ENCODE measurements at places on chromosomes 6 and 20. TPM values are rescaled to one million over a fixed set of nuclear protein-coding genes. Genes with fewer than 3 reads are reported as not detected.
A peak's percentile ranks its signal among the peaks of the same experiment; 100 is the strongest.

DNA sequence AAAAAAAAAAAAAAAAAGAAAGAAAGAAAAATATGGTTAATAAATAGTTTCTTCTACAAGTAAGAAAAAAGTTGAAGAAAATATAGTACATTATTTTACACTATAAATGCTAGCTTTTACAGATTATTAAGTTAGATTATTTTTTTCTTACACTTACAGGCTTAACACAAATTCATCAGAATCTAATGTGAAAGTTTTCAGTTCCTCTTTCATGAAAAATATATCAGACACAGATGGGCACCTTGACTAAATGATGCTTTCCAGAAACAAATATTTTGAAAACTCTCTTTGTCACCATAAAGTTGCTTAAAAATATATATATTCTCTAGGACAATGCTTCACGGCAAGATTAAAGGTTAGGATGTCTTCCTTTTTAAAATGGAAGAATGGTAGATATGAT lies 321.8 kb upstream of the HSF2 start:
- DNase-seq, result no peak

GRCh38 chr6:152004036-152004566 lies 196.6 kb downstream of the ESR1 start:
- DNase-seq, result peak; percentile 35

The PXMP4 gene
- 6.7 TPM for total RNA-seq

- DNase-seq, result no peak
Measured at GRCh38 chr20:47454298-47455132, 47.2 kb upstream of the NCOA3 start.

DNA sequence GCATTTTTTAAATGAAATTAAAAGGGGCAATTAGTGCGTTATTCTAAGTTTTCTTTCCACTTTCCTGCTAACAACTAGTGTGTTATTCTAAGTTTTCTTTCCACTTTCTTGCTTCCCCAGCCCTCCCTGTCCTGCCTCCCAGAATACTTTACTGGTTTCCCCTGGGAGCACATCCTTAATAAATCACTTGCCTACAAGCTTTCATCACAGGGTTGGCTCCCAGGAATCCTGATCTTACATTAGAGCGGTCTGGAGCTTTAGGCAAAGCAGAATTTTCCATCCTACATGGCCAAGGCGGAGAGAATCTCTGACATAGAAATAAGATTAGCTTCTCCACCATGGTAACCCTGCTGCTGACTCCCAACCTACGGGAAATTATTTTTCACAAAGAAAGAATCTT lies 150.4 kb downstream of the BFSP1 start:
- DNase-seq, result no peak

DNA sequence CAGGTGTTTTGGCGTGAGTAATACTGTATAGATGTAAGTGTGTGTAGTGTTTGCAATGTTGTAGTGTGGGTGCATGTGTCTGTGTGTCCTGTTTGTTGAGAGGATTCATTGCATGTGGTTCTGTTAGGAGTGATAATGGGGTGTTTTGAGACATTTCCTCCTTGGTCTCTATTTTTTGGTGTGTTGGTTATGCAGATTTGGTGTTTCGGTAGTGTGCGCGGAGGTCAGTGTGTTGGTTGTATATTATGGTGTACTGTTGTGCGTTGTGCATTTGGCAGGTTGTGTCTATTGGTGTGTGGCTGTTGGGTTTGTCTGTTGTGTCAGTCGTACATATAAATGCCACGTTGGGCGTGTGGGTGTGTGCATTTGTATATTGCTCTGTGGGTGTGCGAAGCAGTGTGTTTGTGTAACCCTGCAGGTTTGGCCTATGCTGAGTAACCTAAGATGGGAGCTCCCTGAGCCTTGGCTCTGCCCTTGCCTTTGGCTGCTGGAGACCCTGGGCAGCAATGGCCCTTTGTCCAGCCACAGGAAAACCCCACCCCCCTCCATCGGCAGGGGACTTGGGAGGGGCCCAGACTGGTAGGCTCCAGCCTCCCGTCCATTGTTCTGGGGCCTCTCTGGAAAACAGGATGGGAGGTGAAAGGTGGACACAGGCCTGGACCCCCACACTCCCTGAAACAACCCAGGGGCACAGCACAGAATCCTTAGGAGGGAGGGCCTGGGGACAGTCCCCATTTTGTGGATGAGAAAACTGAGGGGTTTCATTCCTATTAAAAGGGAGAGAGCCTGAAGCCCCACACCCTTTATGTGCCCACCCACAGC lies 10.3 kb upstream of the ID1 start:
- no peak for DNase-seq

GRCh38 chr20:31781945-31782344 lies 37.2 kb upstream of the MYLK2 start:
- DNase-seq, result no peak

The SOX18 gene
- not detected for total RNA-seq

The CCR6 gene
- not detected for total RNA-seq

GRCh38 chr6:109182578-109182977 lies 87.3 kb downstream of the CEP57L1 start:
- no peak for DNase-seq

DNA sequence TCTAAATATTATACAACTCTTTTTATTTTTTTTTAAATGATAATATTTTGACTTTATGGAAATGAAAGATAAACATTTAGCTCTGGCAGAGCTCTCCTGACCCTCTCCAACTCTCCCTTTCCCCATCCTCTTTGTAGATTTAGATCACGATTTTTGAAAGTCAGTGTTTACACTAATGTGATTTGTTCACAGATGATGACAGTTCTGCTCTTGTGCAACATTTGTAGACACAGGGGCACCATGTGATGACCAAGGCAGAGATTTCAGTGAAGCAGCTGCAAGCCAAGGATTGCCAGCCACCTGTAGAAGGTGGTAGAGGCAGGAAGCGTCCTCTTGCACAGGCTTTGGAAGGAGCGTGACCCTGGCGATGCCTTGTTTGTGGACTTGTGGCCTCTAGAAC lies 483.2 kb downstream of the QKI start:
- no peak for DNase-seq

- no peak for DNase-seq
Measured at GRCh38 chr6:149089510-149089909, 228.0 kb upstream of the TAB2 start.

- DNase-seq, result no peak
Measured at GRCh38 chr6:151136141-151136755, 103.5 kb upstream of the AKAP12 start.

- peak; percentile 23 for DNase-seq
Measured at GRCh38 chr6:105510746-105511145, 107.9 kb upstream of the PREP start.

- DNase-seq, result no peak
Measured at GRCh38 chr6:135985471-135985870, 134.0 kb downstream of the PDE7B start.

The VWA7 gene
- total RNA-seq, result 0.34 TPM

DNA sequence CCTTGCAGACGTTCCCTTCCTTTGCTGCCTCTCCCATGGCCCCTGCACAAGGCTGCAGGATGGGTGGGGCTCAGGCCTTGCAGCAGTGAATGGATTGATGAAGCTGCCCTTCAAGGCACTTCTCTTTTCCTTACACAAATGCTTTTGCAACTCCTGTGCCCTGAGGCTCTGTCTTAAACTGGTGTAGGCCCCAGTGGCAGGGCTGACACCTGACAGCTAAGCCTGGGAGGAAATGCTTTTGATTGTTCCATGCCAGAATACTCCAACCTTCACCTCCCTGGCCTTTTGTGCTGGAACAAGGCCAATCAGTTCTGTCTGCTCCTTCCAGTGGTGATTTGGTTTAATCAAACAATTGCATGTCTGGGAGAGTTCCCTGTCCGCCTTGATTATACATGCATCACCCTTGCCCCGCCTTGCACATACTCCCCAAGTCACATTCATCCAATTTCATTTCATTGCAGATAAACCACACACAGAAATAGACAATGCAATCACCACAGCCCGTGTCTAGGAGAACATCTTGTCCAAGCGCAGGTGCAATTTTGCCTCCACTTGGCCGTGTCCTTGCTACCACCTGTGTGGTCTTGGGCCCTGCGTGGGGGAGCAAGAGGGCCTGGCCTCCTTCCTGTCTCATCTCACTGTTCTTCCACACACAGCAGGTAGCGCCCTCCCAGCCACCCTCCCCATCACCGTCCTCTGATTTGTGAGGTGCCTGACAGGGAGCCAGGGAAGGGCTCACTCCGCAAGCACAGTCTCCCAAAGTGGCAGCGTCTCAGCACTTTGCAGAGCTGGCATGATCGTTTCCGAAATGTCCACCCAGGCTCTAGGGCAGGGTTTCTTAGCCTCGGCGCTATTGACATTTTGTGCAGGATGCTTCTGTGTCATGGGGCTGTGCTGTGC lies 120.4 kb downstream of the CDH26 start:
- DNase-seq, result no peak

GRCh38 chr6:89554106-89554505 lies 84.4 kb downstream of the LYRM2 start:
- no peak for DNase-seq

The CFB gene
- 0.92 TPM for total RNA-seq

- no peak for DNase-seq
Measured at GRCh38 chr6:155261111-155261900, 2.5 kb upstream of the CLDN20 start.

- no peak for DNase-seq
Measured at GRCh38 chr20:45044084-45044573, 56.8 kb downstream of the KCNS1 start.

The RAET1L gene
- 1.1 TPM for total RNA-seq

DNA sequence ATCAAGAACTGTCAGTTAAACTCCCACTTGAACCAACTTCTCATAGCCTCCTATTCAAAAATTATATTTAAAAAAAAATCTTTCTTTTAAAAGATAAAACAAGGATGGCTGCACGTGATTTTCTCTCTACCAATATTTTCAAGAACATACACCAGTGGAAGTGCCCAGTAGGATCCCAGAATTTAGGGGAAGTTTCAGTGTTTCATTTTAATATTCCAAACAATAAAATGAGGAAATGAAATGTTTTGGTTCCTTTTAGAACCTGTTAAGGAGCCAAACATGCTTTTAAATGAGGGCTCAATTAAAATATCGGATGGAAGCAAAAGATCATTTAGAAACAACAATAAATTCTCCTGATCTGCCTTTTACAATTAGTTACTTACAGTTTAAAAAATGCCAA lies 26.4 kb upstream of the PRELID3B start:
- no peak for DNase-seq

DNA sequence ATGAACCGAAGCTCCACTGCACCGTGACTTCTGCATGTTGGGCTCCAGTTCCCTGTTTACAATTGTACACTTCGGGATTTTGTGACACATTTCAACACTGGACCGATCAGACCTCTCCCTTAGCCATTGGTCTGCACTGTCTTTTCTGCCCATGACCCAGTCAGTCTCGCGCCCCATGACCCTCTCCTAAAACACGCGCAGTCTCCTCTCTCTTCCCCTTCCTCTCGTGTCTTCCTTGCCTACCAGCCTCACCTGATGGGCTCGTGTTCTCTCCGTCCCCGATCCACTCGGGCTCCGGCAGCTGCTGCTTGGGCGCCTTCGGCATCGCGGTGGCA lies 535 bp upstream of the ABCF1 start:
- no peak for DNase-seq

The SIRPB1 gene
- total RNA-seq, result 1.1 TPM

DNA sequence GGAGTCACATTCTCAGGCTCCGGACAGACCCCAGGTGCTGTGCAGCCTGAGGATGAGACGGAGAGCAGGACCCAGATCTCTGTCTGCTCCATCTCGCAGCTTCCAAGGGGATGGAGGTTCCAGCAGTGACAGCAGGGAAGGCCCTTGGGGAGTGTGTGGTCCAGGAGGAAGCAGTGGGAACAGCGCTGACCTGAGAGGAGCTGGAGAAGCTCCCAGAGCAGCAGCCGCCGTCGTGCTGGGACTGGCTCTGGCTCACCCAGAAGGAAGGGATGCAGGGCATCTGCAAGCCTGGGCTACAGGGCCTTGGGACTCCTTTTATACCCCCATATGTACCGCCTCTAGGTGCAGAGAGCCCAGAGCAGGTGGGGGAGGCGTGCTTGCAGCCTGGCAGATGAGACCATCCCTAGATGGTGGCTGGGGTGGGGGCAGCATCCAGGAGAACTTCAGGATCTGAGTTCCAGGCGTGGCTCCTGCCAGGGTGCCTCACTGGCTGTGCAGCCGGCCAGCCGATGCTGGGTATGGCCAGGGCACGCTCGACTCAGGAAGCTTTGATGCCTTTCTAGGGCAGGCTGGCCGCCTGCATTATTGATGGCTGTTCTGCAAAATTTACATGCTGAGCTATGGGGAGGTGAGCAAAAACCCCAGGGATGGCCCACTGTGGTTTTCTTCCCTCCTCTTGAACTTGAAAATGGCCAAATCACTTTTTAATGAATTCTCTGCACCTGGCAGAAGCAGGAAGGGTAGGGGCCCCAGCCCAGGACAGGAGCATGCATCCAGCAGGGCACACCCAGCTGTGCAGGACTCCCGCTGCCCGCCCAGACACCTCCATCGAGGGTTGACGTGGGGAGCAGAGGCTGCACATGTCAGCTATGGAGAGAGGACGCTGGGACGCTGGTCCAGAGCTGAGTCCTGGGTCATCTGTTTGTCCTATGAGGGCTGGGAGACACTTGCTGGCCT lies 179.6 kb downstream of the TAF4 start:
- no peak for DNase-seq

- no peak for DNase-seq
Measured at GRCh38 chr20:10676518-10676917, 2.7 kb upstream of the JAG1 start.

The CYP21A2 gene
- not detected for total RNA-seq

The RGL2 gene
- 31.0 TPM for total RNA-seq

- DNase-seq, result no peak
Measured at GRCh38 chr6:33607784-33608161, 13.3 kb upstream of the ITPR3 start.

DNA sequence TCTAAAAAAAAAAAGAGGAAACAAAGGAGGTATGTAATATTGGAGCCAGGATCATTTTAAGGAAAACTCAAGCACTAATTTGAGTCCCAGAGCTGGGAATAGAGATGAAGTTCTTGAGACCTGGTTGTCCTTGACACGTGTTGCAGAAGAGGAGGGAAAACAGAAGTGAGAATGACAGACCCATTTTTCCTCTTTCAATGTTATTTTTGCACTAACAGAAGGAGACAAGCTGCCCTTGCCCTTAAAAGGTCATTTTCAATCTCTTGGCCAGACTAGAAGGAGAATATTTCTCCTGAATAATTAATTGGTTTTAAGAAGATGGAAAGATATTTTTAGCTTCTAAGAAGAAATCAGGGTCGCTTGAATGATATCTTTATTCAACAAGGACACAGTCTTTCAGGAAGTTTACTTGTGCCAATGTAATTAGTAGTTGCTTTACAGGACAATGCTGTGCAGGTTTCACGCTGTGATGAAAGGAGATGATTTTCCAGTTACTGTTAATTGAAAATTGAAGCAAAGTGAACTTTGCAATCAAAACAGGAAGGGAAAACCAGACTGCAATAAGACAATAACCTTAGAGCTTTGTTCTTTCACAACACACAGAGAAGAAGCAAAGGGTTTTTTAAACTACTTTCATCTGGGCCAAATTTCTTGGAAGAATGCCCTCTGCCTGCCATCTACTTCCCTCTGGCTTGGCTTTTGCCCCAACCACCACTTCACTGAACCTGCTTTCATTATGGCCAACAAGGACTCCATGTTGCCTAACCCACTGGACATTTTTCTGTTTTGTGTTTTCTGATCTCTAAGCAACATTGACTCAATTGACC lies 107.8 kb upstream of the SHLD1 start:
- DNase-seq, result no peak

Measured in foreskin keratinocyte (primary cell).